ENCODE measurements at places on chromosomes 6 and 20.
A peak's percentile ranks its signal among the peaks of the same experiment; 100 is the strongest.

- DNase-seq = no peak
These were observed 270.0 kb downstream of the CDH26 start for GRCh38 chr20:60228255-60228654.

DNA sequence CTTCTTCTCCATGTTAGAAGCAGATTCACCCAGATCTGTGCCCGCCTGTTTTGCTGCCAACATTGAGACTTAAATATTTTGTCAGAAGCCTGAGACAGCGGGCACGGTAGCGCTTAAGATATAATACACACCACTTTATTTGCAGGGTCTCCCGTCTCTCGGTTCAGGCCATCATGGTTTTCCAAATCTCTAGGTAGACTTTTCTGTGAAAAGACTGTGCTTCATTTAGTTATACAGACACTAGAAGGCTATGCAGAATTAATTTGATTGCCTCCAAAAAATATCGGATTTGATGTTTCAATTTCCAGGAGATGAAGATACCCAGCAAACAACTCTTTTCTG is 598 bp downstream of the TBP start:
- no peak for DNase-seq

- DNase-seq = no peak
These were observed 173.2 kb upstream of the SOX4 start for GRCh38 chr6:21420146-21420878.

GRCh38 chr6:149340200-149340599 is 22.7 kb downstream of the TAB2 start:
- no peak for DNase-seq

GRCh38 chr6:111985202-111985731 is 68.6 kb upstream of the CCN6 start:
- DNase-seq = peak; percentile 84

DNA sequence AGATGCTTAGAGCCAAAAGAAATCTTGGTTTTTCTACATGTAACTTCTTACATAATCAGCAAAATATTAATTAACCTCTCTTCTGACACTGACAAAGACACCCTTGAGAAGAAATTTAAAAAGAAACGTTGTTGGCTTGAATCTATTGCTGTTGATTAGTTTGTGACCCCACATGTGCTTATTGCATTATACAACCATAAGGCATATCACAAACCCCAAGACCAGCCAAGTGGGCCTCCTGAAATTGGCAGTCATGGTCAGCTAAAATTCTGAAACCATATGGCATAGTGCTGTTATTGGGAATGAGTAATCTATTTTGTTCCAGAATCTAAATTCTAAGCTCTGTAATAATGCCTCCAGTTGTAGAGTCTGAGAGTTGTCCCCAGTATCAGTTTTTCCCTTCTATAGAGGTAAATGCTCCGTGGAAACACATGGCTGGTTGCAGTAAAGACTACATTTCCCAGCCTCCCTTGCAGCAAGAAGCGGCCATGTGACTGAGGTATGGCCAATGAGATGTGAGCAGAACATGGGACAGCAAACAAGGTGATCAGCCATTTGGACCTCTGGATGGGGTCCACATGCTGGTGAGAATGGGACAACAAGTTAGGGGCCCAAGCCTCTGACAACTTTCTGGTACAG is 42.3 kb upstream of the PTPN1 start:
- DNase-seq = peak; percentile 64

GRCh38 chr20:10590950-10591671 is 82.7 kb downstream of the JAG1 start:
- no peak for DNase-seq

GRCh38 chr6:7296602-7297001 is 16.4 kb downstream of the SSR1 start:
- DNase-seq = no peak

DNA sequence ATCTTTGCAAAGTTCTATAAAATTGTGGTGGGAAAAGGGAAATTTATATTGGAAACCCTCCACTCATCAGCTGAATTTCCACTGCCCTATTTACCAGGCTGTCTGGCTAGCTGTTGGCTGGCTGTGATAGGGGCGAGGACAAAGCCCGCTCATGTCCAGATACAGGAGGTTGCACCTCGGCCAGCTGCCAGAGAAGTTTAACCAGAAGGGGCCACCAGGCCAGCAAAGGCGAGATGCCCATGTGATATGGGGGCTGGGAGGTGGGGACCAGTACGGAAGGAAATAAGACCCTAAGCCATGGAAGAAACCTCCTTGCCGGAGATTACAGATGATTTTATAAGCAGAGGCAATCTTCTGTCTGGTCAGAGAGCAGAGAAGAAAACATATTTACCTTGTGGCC is 143.8 kb downstream of the FNDC1 start:
- DNase-seq = no peak

DNA sequence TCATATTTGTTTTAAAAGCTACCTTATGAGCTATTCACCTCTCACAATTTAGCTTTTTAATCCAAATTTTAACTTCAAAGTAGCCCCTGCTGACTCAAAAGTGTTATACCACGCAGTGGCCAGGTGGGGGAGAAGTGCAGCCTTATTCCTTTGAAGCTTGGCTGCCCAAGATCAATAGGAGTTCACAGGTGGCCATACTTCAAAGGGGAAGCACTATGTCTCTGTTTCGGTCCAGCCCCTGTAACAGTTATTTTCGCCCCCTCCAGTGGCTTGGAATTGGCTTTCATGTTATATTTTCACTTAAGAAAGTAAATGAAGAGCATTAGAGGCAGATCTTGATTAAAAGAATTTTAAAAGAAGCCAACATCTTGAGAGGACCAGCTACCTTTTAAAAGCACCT is 608.4 kb downstream of the EPHA7 start:
- DNase-seq = peak; percentile 8

- no peak for DNase-seq
These were observed 86.2 kb downstream of the PLEKHG1 start for GRCh38 chr6:150685860-150686259.

DNA sequence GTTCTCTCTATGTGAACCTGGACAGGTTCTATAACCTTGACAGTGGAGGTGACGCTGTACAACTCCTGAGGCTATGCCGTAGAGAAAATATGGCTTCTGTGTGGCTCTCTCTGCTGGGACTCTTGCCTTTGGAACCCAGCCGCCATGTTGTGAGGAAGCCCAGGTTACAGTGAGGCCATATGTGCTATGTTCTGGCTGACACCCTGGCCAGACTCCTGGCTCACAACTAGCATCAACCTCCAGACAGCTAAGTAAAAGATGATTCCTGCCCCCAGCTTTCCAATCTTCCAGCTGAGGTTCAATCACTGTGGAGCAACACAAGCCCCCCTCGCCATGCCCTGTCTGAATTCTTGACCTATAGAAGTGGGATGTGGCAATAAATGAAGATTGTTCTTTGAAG is 57.0 kb downstream of the PPP1R3G start:
- DNase-seq = no peak

DNA sequence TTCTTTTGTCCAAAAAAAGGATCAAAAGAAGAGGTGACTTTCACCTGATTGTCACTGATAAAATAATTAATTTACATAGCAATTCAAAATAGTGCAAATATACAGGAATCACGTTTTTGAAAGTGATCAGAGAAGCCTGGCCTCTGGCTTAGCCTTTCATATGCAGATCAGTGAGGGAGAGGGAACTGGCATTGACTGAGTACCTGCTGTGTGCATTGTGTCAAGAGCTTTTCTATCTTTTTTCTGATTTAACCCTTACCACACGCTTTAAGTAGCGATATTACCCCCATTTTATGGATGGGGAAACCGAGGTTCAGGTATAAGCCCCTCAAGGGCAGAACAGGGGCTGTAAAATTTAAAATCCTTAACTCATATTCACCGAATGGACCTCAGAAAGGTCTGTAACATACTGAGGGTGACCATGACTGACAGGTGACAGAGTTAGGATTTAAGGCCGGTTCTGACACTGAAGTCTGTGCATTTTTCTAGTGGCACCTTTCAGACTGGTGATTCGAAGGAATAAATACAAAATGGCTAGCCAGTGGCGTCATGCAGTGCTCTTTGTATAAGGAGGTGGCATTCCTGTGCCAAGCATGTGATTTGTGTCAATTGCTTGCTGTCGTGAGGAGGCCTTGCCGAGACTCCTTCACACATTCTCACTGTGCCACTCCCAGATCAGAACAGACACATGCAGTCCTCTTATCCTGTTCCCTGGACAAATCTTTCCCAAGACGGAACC is 310.2 kb downstream of the TSHZ2 start:
- DNase-seq = no peak

GRCh38 chr6:170025935-170026750 is 264.7 kb downstream of the DLL1 start:
- no peak for DNase-seq

DNA sequence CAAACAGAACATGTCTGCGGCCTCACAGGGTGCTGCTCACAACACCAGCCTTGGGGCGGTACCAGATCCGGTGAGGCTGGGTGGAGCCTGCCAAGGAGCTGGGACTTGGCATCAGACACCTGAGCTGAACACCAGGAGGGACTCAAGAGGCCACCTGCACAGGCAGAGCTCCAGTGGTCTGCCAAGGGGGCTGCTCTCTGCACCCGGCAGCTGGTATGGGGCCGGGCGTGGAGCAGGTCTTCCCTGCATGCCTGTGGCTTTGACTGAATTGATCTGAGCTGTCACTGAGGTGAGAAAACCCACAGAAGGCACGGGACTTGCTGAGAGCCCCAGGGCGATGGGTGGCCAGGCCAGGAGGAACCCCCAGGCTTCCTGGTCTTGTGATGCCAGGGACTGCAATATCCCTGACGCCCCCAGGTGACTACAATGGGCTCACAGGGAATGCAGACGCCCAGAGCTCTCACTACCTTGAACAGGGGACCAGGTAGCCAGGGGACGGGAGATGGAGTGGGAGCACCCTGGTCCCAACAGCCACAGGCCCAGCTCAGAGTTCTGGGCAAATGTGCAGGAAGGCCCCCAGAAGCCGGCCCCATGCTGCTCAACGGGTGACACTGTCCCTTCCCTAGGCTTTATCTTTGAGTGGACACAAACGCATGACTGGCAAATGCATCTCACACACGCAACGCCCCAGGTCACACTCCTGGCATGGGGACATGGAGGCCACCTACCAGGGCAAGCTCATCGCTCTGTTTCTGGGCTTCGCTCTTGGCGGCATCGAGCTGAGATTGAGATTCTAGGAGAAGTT is 48.2 kb downstream of the DSTN start:
- DNase-seq = no peak

- no peak for DNase-seq
These were observed 893.9 kb upstream of the MANEA start for GRCh38 chr6:94683409-94683808.

DNA sequence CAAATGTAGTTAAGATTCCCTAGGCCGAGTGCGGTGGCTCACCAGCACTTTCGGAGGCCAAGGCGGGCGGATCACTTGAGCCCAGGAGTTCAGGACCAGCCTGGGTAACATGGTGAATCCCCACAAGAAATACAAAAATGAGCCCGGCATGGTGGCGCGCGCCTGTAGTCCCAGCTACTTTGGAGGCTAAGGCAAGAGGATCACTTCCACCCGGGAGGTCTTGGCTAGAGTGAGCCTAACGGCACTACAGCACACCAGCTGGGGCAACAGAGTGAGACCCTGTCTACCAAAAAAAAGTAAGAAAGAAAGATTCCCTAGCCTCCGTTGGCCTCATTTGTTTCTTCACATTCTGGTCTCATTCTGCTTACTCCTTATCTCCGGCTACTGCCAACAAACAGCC is 1.2 kb downstream of the ESF1 start:
- DNase-seq = no peak

DNA sequence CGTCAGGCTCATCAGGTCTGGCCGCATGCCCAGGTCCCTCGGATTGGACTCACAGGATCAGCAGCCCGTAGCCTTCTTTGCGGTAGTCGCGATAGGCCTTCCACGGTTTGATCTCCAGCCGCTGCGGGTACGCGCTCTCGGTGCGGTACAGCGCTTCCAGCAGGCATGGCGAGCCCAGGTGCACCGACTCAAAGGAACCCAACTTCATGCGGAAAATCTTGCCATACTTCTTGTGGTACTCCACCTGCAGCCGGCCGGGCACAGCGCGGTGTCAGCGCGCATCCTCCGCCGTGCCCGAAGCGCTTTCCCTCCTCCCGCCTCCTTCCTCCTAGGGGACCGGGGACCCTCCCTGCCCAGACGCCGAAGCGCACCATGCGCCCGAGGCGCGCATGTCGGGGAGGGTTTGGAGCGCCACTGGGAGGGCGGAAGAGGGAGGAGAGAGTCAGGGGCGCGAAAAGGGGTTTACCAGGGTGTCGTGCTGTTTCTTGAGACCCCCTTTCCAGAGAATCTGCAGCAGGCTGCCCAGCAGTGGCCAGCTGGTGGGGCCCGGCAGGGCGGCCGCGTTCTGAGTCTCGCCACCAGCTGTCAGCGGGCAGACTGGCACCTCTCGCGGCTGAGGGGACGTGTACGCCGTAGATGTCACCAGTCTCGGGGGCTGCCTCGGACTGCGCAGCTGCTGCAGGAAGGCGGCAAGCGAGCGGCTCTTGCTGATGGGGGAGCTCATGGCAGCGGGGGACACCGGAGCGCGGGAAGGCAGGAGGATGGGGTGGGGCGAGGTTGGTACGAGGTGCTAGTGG is 732 bp downstream of the CYP24A1 start:
- DNase-seq = no peak

DNA sequence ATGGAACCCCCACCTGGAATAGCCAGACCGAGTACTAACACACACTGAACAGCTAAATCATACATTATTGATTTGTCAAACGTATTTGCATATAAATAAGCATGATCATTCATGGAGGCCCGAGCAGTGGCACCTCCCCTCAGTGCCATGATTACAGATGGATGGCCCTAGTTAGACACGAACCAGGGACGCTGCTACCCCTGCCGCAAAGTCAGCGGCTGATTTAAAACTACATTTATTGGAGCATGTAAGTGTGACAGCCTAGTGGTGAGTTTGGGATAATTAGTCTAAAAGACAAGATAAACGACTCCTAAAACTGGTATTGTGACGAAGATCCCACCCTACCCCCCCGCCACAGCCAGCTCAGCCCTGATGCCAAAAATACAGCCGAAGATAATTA is 159.1 kb upstream of the MAFB start:
- DNase-seq = no peak

- DNase-seq = no peak
These were observed 128.3 kb downstream of the NKAIN2 start for GRCh38 chr6:123931928-123932327.

- DNase-seq = no peak
These were observed 83.9 kb upstream of the SIRPG start for GRCh38 chr20:1741309-1742048.

GRCh38 chr20:12860619-12861247 is 148.0 kb upstream of the SPTLC3 start:
- DNase-seq = no peak

GRCh38 chr6:151172751-151173150 is 67.0 kb upstream of the AKAP12 start:
- DNase-seq = no peak

GRCh38 chr6:3746119-3746691 is 5.3 kb downstream of the PXDC1 start:
- no peak for DNase-seq

DNA sequence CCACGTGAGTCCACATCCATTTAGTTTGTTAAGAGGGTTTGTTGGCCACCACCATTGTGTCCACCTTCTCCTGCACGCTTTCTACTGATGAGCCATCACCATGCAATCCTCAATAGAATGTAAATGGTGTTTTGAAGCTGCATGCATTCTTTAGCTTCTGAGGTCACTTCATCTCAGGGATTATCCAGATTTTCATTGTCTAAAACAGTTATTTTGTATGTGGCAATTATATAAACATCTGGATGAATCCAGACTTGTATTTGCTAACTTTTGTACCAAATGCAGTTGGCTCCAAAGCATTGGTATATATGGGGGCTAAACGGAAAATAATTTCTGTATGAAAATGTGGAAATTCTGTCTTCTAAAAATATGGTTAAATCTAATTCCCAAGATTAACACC is 231.2 kb upstream of the ARID1B start:
- no peak for DNase-seq
